ENCODE measurements at places on chromosomes 12 and 14.

DNA sequence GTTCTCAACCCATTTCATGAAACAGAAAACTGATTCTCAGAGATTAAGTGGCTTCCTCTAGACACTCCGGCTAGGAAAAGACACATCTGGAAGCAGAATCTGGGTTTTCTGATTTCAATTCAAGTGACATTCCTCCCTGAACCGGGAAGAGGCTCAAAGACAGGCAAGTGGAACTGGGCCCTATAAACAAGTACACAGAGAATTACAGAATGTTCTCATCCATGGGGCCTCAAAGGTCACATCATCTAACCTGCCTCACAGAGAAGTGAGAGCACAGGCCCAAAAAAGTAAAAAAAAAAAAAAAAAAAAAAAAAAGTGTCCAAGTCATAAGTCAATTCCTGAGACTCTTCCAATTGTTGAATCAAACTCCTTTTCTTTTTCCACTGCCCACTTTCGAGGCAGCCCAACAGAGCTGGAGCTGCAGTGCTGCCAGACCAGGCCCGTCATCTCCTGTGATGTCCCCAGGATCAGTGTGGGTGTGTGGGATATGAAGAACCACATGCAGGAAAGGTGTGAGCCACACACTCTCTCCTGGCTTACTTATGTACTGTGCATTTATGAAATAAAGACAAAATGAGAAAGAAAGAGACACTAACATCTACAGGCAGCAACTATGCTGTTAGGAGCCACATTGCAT lies 2.8 kb upstream of the KRT1 start:
- DNase-seq: no peak

DNA sequence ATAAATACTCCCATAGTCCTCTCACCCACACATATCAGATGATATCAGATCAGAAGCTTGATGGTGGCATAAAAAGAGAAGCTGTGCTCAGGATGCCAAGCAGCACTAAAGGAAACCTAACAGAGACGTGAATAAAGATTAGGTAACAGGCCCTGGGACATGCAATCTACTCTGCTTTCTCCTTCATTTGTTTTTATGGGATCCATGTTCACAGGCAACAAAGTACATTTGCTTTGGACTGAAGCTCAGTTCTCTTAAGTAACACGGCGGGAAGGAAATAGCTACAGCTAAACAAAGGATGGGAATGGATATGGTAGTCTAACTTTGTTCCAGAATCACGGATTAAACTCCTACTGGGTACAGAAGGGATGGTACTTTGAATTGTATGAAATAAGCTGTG lies 119.5 kb downstream of the TTC7B start:
- DNase-seq: no peak

- no peak for DNase-seq
Observed at GRCh38 chr14:51859131-51859530, 1.3 kb upstream of the GNG2 start.

GRCh38 chr12:49827401-49828099 lies 663 bp downstream of the NCKAP5L start:
- no peak for DNase-seq

- no peak for DNase-seq
Observed at GRCh38 chr12:5052348-5052747, 8.7 kb downstream of the KCNA5 start.

DNA sequence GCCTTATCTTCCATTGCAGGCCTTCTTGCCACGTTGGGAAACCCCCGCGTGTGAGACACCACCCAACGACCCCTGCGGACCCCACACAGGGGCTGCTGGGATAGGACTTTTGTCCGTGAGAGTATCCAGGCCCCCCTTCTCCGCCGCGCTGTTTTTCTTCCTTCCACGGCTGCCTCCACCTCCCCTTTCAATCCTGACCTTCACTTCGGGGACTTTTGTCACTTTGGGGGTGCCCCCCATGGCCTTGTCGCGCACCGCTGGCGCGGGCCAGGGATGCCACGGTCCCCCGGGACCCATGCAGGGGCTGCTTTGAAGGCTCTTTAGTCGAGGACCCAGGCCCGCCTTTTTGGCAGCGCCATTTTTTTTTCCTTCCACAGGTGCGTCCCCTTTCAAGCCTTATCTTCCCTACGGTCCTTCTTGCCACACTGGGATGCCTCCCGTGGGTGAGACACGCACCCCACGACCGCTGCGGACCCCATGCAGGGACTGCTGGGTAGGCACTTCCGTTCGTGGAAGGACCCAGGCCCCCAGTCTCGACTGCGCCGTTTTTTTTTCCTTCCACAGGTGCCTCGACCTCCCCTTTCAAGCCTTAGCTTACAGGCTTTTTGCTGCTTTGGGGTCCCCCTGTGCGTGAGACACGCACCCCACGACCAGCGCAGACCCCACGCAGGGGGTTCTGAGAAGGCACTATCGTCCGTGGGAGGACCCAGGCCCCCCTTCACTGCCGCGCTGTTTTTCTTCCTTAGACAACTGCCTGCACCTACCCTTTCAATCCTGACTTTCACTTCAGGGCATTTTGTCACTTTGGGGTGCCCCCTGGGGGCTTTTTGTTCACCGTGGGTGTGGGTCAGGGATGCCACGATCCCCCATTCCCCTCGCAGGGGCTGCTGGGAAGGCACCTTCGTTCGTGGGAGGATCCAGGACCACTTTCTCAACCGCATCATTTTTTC lies 267.4 kb downstream of the ALG10 start:
- DNase-seq: no peak

DNA sequence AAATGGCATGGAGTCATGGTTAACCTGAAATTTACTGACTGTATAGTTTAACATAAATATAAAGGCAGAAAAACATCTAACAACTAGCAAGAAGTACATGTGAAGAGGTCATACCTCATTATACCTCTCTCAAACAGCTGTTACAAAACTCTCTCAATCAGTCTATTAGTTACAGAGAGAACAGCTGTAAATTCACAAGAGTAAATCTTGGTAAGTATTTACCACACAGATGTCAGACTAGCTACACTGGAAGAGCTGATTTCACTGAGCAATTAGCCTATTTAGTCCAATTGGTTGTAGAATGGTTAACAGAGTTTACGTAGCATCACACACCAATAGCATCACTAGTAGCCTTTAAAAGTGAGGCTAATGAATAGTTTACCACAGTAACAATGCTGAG lies 463.4 kb upstream of the USP15 start:
- DNase-seq: no peak

GRCh38 chr14:22579881-22580280 lies 9.1 kb downstream of the DAD1 start:
- DNase-seq: no peak

GRCh38 chr12:65918021-65918420 lies 93.7 kb downstream of the HMGA2 start:
- DNase-seq: no peak

- DNase-seq: peak; percentile 71
Observed at GRCh38 chr12:116533343-116534251, 25.6 kb upstream of the MAP1LC3B2 start.

DNA sequence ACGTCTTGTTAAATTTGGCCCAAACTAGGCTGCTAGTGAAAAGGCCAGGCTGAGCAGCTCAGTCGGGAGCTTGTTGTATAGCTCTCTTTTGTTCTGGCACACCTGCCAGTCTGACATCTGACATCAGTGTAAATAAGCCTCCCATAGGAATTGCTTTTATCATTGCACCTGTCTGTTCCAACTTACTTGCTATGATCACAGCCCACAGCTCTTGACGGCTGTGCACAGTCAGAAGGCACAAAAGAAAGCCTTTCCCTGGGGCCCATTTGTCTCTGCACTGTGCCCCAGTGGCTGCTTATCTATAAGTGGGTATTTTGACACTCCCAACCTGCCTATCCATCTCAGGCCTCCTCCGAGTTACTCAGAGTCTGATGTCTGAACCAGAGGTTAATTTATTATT lies 324.5 kb downstream of the NUAK1 start:
- no peak for DNase-seq

- no peak for DNase-seq
Observed at GRCh38 chr12:81206429-81206828, 128.6 kb downstream of the ACSS3 start.

GRCh38 chr12:59624732-59625460 lies 29.1 kb downstream of the SLC16A7 start:
- no peak for DNase-seq

DNA sequence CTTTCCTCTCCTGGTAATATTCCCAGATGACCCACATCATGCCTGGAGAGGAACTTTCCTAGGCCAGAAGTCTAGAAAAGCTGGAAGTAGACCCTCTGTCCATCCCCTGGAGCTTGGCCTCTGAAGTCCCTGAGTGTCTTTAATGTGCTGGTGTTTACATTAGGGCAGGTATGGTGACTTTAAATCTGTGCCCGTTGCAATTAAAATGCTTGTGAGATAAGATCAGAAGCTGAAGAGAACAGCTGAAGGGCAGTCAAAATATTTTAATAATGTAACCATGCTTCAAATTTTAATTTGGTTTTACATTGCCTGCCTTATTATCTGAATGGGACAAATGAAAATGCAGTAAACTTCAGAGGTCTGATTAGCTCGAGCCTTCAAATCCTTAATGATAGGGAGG lies 1022.5 kb downstream of the BCL11B start:
- DNase-seq: no peak

GRCh38 chr12:47534695-47535094 lies 171.1 kb downstream of the RPAP3 start:
- DNase-seq: no peak

- DNase-seq: no peak
Observed at GRCh38 chr12:18919871-18920511, 182.1 kb downstream of the CAPZA3 start.

DNA sequence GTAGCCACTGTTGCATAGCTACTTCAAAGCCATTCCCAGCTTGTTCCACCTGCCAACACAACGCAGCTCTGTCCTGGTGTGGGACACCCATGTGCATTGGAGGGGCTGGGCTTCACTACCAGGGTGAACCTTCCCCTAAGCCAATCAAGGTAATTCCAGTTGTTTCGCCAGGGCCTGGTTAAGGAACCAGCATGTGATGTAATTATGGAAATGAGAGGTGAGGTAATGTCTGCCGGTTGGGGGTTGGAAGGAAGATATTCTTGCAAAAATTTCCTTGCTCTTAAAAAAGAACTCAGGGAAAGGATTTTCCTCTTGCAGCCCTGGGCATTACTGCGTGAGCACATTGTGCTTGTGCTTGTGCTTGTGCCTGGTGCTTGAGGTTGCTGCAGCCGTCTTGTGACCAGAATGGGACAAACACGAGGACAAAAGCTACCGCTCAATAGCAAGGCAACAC lies 14.9 kb downstream of the TUBA1C start:
- DNase-seq: no peak

DNA sequence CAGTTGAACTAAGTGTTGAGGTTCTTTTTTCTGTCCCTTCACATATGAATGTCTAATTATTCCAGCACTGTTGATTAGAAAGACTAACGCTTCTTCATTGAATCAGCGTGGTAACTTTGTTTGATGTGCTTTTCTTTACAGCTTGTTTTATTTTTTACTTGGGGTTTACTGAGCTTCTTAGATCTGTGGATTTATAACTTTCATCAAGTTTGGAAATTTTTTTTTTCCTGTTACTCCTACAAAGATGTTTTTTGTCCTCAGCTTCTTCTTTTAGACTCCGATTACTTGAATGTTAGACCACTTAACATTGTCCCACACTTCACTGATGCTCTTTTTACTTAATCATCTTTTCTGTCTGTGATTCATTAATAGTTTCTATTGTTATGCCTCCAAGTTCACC lies 31.5 kb downstream of the NTN4 start:
- no peak for DNase-seq

DNA sequence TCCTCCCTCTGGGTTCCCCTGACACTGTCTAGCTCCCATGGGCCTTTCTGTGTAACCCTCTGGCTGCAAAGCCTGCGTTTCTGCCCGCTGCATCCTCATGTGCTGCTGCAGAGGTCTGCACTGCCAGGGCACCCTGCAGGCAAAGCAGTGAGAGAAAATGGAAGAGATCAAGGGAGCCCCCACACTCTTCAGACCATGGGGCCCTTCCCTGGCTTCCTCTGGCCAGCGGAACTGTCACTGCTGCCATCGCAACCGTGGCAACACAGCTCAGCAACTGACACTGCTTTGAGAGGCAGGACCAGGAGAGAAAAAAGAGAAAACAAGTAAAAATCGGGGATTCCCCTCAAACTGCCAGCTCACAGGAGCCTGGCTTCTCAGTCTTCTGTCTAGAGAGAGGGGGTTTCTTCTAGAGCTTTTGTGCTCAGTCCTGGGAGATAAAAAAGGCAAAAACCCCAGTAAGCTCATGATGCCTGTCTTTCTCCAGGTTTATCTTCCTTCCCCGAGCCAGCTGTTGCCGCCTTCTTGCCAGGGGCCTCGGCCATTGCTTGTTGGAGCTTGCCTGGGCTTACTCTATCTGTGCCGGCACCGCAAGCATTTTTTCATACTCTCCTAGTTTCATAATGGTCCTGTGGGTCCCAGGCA lies 38.9 kb downstream of the C14orf132 start:
- DNase-seq: no peak

GRCh38 chr12:98317939-98318899 lies 197.2 kb upstream of the TMPO start:
- no peak for DNase-seq

GRCh38 chr12:78778339-78778738 lies 86.2 kb upstream of the SYT1 start:
- no peak for DNase-seq

- DNase-seq: no peak
Observed at GRCh38 chr12:57896115-57896433, 45.3 kb upstream of the ATP23 start.

DNA sequence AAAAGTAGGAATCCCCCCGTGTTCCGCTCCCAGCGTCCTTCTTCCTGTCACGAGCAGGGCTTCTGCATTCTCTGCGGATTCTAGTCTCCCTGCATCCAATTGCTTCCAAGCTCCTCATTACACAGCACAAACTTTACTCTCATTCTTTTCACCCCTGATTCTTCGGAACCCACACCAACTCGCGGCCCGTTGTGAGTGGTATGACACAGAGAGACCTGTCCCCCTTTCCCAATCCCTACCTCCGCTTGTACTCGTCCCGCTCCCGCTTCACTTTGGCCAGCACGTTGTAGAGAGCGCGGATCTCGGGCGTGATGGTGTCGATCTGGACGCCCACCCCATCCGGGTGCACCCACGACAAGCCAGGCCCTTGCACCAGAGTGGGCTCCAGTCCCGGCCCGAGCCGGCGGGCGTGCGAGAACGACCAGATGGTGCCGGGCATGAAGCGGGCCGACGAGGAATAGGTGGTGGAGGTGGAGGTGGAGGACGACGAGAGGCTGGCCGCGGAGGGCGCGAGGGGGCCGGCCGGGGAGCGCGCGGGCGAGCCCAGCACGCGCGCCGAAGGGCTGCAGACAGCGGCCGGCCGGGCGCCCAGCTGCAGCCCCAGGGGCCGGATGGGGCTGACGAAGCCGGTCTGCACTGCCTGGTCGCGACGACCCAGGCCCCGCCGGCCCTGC lies 687 bp downstream of the IFFO1 start:
- DNase-seq: no peak

DNA sequence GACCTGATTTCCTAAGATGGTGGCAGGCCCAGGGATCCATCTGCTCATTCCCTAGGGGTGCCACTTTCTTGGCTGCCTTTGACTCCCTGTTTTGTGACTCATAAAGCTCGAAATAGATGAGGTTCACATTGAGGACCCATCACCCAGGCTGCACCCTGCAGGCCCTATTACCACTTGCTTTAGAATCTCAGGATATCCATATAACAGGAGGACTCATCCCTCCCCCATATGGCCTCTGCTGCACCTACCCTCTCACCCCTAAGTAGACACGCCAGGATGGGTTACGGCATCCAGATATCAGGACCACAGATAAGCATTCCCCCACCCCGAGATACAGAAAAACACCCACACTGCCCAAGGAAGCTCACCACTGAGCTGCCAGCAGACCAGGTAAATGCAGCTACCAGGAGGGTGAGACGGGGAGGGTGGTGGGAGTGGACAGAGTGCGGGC lies 155.7 kb downstream of the DPF3 start:
- no peak for DNase-seq

Data from activated CD4-positive, alpha-beta T cell treated with anti-CD3 and anti-CD28 coated beads for 24 hours (primary cell).